ENCODE measurements at places on chromosomes 11 and 22. TPM values are rescaled to one million over a fixed set of nuclear protein-coding genes. Genes with fewer than 3 reads are reported as not detected.

The BID gene
- total RNA-seq = 30.9 TPM

The TIGD3 gene
- total RNA-seq = 0.30 TPM

The OR52H1 gene
- 0.30 TPM for total RNA-seq

The KCNJ5 gene
- not detected for total RNA-seq

The VPS11 gene
- total RNA-seq = 23.5 TPM

The MFRP gene
- not detected for total RNA-seq

The EFEMP2 gene
- 91.1 TPM for total RNA-seq

The API5 gene
- total RNA-seq = 105 TPM

The THRSP gene
- total RNA-seq = not detected

The CHADL gene
- total RNA-seq = 3.0 TPM

The TAF1D gene
- total RNA-seq = 158 TPM

The WT1 gene
- total RNA-seq = 0.18 TPM

The KIF18A gene
- 12.3 TPM for total RNA-seq

The SYT8 gene
- total RNA-seq = not detected

The KCNK4 gene
- total RNA-seq = not detected

The ANKK1 gene
- not detected for total RNA-seq

The PTS gene
- 60.0 TPM for total RNA-seq

The IL17REL gene
- total RNA-seq = 0.09 TPM

The MPPED2 gene
- not detected for total RNA-seq

The CACNA1I gene
- 0.05 TPM for total RNA-seq

The NAALADL1 gene
- total RNA-seq = 17.3 TPM

The MMP11 gene
- 15.4 TPM for total RNA-seq

The IRAG1 gene
- total RNA-seq = 8.6 TPM

The CDKN1C gene
- 4.8 TPM for total RNA-seq

The OR4D11 gene
- not detected for total RNA-seq

The OR56A1 gene
- under 0.01 TPM for total RNA-seq

The INS gene
- not detected for total RNA-seq

The OR51E2 gene
- total RNA-seq = 0.59 TPM

The KRTAP5-9 gene
- not detected for total RNA-seq

The SMTNL1 gene
- not detected for total RNA-seq

The AIFM3 gene
- total RNA-seq = 0.59 TPM

The FAM83F gene
- total RNA-seq = not detected

The ASRGL1 gene
- total RNA-seq = 0.30 TPM

The CYP2D6 gene
- 0.30 TPM for total RNA-seq

The DEFB131B gene
- not detected for total RNA-seq

The TRIM48 gene
- total RNA-seq = not detected

The ACR gene
- total RNA-seq = not detected

The OR8D1 gene
- not detected for total RNA-seq

The SPA17 gene
- total RNA-seq = 5.0 TPM

The NARS2 gene
- 20.6 TPM for total RNA-seq

The PARVG gene
- not detected for total RNA-seq

The GAL3ST1 gene
- 0.18 TPM for total RNA-seq

The FOLR3 gene
- not detected for total RNA-seq

The RHBDD3 gene
- 27.6 TPM for total RNA-seq
